Activated T-helper 9 cell treated with anti-CD3 and anti-CD28 coated beads, Interleukin-2, amount 50 U/mL, for 16 hours (primary cell): ENCODE measurements at places on chromosomes 16 and 17.

GRCh38 chr16:88479793-88480760, 27.0 kb downstream of the ZFPM1 start:
- DNase-seq: no peak

GRCh38 chr17:28345419-28346198, 10.0 kb downstream of the TNFAIP1 start:
- no peak for DNase-seq

- no peak for DNase-seq
Observed at GRCh38 chr16:75104836-75105235, 11.7 kb downstream of the LDHD start.

DNA sequence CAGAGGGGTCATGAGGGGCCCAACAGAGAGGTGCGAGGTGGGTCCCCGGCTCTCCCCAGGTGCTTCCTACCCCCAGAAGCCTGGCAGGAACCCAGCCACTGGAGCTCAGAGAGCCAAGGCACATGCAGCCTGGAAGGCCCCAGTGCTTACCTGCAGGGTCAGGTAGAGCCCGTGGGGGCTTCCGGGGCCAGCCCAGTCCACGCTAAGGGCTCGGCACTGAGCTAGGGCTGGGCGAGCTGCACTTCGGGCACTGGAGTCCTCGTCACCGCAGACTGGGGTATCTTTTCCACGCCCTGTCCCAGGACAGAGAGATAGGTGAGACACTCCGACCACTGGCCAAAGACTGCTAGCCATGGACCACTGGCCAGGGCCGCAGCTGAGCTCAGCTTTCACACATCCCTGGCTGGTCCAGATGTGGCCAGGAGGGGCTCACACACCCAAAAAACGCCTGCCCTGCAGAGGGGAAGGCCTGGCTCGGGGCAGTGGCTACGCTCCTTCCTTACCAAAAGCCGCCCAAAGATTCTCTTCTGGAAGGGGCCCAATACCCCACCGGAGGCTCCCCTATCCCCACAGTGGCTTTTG, 7.4 kb downstream of the KIFC3 start:
- no peak for DNase-seq

DNA sequence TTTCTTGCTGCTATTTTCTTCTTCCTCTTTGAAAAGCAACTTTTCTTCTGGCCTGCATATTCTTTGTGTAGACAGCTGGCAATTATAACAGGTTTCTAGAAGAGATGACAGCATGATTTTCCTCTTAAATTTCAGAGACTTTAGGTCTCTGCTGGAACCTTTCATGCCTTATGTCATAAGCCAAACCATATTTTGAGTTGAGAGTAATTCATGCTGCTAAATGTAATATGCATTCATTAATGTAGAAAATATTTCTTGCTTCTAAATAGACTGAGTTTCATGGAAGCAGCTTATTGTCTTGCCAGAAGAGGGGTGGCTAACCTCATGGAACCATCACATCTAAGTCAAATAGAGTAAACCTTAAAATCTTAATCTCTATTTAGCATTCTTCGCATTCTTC, 25.9 kb upstream of the ABCA9 start:
- no peak for DNase-seq

DNA sequence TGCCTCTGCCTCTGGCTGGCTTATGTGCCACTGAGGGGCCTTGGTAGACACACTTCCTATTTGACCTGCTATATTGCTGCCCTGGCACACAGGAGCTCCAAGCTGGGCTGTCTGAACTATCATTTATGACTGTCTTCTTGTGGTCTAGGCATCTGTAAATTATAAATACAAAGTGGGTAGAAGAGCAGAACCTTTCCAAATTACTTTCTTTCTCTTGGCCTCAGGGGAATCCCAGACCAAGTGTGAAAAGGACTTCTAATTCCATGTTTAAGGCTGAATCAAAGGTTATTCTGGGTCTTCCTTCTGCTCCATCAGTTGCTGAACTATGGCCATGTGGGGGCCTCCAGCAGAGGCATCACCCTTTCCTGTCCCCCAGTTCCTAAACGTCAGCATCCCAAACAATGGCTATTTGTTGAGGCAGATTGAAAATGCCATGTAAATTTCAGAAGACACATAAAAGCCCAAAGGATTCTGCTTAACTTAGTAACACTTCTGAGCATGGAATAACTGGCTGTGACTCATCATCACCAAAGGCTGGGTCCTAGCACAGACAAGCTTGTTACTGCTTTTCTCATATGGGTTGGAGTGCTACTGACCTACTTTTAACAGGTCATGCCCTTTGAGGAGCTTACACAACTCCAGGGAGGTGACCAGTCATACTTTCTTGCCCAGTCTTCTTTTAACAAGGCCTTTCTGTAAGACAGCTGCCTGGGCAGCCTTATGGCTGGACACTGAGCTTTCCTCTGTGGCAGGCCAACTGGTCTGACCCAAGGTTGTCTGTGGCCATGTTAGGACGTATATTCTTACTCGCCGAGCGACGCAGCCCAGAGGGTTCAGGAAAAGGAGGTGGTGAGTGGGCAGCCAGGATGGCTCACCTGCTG, 154.8 kb downstream of the VPS53 start:
- no peak for DNase-seq

GRCh38 chr16:35506018-35506897, 2046.8 kb downstream of the TP53TG3F start:
- no peak for DNase-seq

DNA sequence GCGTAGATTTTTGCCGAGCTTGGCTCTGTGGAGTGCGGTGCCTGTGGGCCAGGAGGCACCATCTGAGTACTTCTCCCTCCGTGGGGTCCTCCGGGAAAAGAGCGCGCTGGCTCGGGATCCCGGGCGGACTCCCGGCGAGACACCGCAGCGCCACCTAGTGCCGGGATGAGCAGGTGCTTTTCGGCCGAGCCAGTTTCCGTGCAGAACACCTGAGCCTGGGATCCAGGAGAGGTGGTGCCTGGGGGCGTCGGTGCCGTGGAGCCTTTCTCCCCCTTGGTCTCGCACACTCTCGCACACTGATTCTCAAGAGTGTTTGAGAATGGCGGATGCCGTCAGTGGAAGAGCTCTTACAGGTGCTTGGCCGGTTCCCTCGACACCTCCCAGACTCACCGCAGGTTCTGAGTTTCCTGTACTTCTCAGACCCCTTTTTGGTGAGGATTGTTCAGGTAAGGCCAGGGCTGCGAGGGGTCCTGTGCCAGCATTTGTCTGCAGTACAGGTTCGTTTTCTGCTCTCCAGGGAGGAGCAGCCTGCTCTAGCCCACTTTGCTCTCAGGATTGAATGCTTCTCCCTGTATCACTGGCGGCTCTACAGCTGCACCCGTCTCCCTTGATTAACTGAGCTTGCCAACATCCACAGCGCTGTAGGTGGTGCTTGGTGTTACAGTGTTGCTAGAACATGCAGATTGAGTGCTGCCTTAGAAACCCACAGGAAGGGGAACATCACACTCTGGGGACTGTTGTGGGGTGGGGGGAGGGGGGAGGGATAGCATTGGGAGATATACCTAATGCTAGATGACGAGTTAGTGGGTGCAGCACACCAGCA, 23.3 kb downstream of the TBCD start:
- no peak for DNase-seq

- no peak for DNase-seq
Observed at GRCh38 chr16:73036074-73036826, 11.7 kb downstream of the ZFHX3 start.

- DNase-seq: no peak
Observed at GRCh38 chr17:2874189-2874686, 78.0 kb downstream of the RAP1GAP2 start.

DNA sequence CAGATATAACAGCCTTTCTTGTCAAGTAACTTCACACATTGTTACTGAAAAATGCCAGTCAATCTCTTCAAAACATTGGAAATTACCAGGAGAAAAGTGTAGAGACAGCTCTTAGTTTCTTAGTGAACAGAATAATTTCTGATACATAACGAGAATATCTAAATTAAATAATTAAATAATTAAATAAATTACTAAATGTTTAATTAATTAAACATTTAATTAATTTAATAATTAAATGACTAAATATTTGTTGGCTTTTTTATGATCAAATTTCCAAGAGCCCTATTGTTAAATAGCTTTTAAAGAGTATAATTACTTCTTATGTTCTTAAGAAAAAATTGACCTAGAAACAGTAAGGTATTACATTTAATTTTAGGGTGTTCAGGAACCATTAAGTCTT, 129.6 kb downstream of the SSH2 start:
- no peak for DNase-seq

DNA sequence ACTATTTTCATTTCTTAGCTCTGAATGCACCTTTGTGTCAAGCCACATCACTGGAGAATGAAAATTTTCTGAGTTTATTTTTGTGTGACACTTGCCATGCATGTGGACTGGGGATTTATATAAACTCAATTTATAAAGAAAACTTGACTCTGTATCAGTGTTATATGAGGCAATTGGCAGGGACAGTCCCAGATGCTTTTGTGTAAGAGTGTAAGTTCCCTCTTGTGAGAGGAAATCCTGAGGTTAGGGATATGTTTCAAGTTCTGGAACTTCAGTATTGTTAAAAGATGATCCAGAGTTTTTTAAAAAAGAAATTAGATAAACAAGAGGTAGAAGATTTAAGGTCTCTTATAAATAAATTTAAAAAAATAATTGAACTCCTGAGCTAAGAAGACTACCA, 10.9 kb upstream of the CCL8 start:
- DNase-seq: no peak

- DNase-seq: no peak
Observed at GRCh38 chr17:34667656-34668055, 88.3 kb downstream of the TMEM132E start.

DNA sequence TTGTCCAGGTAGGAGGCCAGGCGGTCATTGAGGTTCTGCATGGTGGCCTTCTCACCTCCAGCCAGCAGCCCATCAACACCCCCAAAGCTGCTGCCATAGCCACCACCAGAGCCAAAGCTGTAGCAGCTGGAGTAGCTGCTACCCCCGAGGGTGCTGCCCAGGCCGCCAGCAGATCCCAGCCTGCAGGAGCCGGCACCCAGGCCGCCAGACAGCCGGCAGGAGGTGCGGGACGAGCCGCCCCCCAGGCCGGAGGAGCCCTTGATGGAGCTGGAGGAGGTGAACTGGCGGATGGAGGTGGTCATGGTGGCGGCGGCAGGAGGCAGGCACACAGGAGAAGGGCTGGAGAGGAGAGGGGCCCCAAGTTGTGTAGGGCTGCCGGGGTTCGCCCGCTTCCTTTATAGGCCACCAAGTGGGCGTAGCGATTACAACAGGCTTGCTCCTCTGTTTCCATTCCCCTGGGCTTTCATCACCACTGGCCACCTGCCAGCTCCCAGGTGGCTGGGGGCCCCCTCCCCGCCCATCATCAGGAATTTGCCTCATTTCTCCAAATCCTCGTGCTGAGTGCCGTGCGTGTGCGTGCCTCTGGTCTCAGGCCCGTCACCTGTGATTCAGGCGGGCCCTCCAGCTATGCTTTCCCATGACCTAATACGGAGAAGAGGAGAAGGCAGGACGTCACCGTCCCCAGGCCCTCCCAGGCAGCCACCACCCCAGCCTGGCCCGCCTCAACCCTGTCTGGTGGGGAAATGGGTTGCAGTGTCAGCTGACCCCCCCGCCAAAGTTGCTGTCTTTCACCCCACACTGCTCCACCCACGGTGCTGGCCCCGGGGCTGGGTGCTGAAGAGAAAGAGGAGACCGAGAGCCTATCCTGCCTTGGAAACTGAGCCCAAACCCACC, at the start of gene KRT17:
TSS of gene KRT17 (minus strand) at position 368 of the 894 bp plus-strand sequence. CDS start at position 302, 66 bp downstream.
- DNase-seq: no peak

GRCh38 chr16:1206786-1207185, 18.3 kb downstream of the TPSG1 start:
- DNase-seq: no peak

DNA sequence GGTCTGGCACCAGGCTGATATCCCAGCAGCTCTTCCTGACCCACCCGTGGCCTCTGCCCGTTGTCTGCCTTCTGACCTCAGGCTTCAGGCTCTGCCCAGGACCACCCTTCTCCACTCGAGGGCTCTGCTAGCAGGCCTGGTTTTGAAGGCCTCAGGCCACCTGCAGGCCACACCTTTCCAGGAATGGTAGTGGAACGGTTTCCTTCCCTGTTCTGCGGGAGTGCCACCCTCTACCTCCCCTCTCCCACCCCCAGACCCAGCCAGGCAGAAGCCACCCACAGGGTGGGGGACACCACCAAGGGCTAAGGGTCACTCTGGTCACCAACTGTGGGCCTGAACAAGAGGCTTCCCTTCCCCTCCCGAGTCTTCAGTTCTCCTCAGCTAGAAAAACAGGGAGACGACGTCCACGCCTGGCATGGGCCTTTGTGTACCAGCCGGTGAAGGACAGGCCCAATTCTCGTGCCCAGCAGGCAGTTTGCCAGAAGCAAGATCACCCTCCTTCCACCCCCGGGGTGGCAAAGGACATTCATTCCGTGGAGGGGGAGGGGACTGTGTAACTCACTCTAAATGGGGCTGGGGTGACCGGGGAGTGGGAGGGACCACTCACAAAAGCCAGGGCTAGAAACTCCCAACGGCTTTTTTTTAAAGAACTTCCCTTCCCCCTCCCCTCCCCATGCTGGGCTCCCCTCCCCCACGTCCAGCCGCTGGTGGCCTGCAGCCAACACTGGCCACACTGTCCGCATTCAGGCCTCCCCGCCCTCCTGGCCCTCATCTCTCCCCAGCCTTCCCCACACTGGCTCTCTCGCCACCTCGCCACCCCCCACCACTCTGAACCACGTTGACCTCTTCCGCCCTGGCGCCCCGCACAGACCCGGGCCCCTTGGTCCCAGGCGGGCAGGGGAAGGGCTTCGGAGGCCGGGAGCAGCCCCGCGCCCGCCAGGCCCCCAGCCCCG, 7.7 kb downstream of the CBX4 start:
- no peak for DNase-seq

GRCh38 chr17:77838748-77839697, 119.5 kb upstream of the TNRC6C start:
- no peak for DNase-seq

DNA sequence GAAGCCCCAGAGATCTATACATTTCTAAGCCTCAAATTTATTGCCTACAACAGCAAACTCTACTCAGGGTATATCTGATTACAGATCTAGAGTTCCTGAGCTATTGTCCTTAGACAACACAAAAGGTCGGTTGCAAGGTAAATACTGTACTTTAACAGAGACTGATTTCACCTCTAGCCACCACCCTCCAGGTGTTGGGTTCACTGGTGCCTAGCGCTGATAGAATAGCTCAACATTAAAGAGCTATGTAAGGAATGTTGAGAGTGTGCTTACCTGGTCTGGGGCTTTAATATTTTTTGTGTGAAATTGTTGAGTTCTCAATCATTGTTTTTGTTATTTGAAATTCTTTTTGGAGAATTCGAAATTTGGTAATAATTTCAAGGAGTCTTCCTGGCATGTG, 277.0 kb upstream of the PSMD7 start:
- DNase-seq: no peak

DNA sequence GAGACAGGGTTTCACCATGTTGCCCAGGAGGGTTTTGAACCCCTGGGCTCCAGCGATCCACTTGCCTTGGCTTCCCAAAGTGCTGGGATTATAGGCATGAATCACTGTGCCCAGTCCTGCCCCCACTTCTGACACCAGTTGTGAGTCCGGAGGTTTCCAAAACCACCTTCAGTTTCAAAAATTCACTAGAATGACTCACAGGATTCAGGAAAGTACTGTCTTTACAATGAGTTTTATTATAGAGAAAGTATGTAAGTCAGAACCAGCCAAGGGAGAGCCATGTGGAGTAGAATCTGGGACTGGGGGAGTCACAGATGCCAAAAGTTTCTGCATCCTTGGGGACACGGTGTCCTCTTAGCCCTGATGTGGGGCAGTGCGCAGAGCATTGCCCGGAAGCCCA, 55.1 kb downstream of the PLD6 start:
- no peak for DNase-seq

- DNase-seq: no peak
Observed at GRCh38 chr17:51435641-51436091, 175.3 kb downstream of the UTP18 start.

- no peak for DNase-seq
Observed at GRCh38 chr16:79639576-79640311, 39.2 kb upstream of the MAF start.
